Mesenteric fat pad (tissue), 1 donor: ENCODE measurements at places on chromosomes 1 and 21.

- no peak for DNase-seq
These were observed 13.2 kb downstream of the S100A7A start for GRCh38 chr1:153429266-153430165.

DNA sequence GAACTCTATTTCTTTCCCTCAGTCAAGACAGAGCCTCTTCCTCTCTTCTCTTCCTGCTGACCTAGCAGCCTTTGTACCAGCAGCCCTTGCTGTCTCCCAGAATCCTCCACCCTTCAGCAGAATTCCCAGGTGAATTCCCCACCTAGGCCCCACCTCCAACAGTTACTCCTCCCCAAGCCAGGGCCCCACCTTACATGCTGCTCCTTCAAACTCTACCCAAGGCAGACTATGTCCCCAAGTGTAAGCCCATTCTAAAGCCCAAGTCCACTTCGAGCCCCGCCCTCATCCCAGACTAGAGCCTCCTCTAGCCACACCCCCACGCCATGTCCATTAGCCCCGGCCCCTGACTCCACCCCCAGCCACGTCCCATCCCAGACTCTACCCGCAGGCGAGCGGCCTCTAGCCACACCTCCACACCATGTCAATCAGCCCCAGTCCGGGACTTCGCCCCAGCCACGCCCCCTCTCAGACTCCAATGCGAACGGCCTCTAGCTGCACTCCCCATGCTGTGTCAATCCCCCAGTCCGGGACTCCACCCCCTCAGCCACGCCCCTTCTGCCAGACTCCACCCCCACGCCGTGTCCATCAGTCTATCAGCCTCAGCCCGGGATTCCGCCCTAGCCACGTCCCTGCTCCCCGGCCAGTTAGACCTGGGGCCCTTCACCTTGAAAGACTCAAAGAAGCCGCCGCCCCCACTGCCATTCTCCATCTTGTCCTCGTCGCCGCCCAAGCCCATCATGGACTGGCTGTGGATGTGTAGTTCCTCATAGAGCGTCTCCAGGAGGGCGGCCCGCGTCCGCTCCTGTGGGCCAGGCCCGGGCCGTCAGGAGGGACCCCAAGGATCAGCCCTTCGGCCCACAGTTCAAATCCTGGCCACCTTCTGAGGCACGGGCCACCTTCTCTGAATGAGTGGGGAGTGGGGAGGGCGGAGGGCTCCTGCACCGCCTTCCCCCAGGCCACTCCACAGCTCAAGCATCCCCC lies 61.3 kb downstream of the RAP1GAP start:
- DNase-seq: peak; percentile 91

DNA sequence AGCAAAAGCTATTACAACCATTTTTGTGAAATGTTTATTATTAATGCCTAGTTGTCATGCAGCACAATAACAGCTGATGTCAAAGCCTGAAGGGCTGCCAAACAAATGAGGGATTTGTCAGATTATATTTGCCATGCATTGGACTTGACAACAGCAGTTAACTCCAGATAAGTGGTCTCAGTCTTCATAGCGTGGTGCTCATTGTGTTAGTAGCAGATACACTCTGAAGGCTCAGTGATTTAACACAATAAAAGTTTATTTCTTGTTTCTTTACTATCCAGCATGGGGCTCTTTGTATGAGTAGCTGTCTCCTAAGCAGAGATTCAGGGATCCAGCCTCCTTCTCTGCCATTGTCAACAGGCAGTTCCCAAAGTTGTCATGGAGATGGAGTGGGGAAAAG lies 76.0 kb upstream of the PTGFRN start:
- no peak for DNase-seq

DNA sequence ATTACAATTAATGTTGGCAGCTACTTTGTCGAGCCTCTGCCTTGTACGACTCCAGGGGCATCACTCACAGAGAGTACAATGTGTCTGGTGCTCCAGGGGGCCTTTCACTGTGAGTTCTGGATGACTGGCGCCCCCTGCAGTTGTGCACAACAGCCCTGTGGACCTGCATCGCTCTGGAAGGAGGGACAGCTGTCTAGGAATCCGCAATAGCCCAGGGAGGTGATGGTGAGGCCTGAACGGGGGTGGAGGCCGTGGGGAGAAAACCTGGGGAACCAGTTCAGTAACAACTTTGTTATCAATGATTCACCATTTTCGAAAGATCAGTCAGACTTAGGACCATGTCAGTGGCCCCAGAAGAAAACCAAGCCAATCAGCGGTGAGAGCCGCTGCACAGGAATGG lies 189.1 kb downstream of the KAZN start:
- no peak for DNase-seq

- DNase-seq: no peak
These were observed 3.2 kb upstream of the EDEM3 start for GRCh38 chr1:184757891-184758290.

GRCh38 chr1:231420959-231421545 lies 1.0 kb downstream of the EGLN1 start:
- no peak for DNase-seq

GRCh38 chr1:64530969-64531692 lies 61.2 kb downstream of the CACHD1 start:
- DNase-seq: no peak

GRCh38 chr1:114695430-114696058 lies at the start of gene AMPD1:
AMPD1 (minus strand) TSS chr1:114695546; CDS start chr1:114695471, 75 bp downstream.
- DNase-seq: no peak

DNA sequence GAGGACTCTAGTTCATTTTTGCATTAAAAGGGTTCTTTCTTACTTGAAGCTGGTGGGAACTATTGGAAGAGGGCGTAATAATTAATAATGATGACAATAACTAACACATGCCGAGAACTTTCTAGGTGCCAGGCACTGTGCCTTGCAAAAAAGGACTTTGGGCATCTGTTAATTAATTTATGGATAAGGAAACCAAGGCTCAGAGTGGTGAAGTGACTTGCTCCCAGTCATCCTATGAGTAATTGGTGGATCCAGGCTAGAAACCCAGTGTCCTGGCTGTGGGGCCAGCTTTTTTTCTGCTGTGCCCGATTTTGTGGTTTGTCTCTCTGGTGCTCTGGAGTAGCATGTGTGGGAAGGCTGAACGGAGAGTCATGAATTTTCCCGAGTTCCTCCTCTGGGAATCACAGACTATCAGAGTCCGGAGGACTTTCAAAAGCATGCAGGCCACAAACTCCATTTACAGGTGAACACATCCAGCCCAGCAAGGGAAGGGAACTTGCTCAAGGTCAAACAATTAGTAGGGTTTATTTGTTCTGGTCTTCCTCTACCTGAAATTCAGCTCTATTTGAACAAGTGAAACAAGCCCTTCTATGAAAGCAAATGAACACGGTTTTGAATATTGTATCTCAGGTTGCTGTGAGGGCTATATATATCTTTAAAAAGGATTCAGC lies 23.4 kb downstream of the ROR1 start:
- no peak for DNase-seq

DNA sequence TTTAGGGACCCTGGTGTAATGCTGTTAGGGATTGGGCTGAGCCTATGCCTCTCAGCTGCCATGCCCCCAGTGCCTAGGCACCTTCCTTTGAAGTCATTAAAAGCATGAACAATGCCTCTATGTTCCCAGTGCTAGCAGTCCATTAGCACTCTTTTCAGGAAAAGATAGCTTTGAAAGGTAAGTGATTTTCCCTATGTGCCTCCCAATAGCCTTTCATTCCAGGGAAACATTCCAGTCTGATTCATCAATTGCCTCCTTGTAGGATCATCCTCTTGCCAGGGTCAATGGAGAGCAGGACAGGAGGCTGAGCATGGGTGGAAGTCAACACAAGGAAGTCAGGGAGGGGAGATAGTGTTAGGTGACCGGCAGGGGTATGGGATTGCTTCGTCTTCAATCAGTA lies 8.6 kb upstream of the IGSF21 start:
- no peak for DNase-seq

- DNase-seq: no peak
These were observed 31.3 kb upstream of the ANGPTL7 start for GRCh38 chr1:11157867-11158266.

- no peak for DNase-seq
These were observed 7.1 kb downstream of the MYBPHL start for GRCh38 chr1:109299558-109300343.
